ENCODE measurements at places on chromosomes 6 and 20. TPM values are rescaled to one million over a fixed set of nuclear protein-coding genes. Genes with fewer than 3 reads are reported as not detected.

DNA sequence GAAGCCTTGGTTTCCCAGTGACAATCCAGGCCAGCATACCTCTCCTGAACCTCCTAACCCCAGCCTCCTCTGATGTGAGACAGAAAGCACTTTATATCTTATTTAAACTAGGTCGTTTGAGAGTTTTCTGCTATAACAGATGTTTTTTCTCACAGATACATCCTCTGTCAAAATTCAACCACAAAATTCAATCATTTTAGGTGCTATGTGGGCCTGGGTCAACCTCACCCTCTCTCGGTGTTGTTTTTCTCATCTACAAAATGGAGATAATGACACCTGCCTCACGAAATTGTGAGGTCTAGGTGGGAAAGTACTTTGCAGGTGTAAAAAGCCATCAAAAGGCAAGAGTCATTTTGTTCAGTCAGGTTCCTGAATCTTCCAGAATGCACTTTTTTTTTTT is 46.2 kb upstream of the NFATC2 start:
- no peaks in the 10 kb centered on the region for H3K27me3 ChIP-seq
- no peak for DNase-seq
- no peaks in the 10 kb centered on the region for H3K4me1 ChIP-seq
- no peak overlapping the region for H3K4me3 ChIP-seq

DNA sequence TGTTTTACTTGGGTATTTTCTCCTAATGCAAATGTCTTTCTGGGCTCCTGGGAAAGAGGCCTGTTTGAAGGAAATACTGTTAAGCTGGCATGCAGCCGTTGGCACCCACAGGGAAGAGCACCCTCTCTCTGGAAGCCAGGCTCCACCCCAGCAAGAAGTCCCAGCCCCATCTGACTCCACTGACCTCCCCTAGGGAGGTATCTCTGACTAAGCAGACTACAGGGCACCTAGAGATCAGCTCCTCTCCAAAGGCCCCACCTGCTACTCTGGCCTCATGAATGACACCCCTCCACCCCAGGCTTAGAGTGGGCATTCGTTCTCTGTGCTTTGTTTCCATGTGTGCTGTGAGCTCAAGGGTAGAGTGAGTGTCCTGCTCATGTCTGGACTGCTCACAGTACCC is 6.4 kb upstream of the MDGA1 start:
- no peaks in the 10 kb centered on the region for H3K4me1 ChIP-seq
- H3K27me3 ChIP-seq, result no peaks in the 10 kb centered on the region
- no peak for DNase-seq
- no peak overlapping the region for H3K27ac ChIP-seq
- no peaks in the 10 kb centered on the region for H3K36me3 ChIP-seq

DNA sequence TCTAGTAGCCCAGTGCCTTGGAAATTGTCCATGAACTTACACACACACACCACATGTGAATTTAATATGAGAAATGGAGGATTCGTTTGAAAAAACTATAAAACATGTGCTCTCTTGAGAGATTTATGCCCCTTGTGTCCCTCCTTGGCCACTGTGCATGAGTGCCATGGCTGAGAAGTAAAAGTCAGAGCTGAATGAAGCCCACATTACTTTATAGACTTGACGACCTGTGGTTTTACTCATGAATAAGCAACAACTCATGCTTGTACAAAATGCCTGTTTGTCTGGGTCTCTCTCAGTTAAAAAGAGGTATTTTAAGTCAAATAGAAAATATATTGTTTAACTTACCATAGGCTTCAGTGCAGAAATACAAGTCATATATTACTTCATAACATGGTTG is 102.7 kb downstream of the KCNQ5 start:
- no peaks in the 10 kb centered on the region for H3K4me1 ChIP-seq
- no peaks in the 10 kb centered on the region for H3K36me3 ChIP-seq
- H3K4me3 ChIP-seq, result no peak overlapping the region
- H3K27ac ChIP-seq, result no peak overlapping the region
- H3K27me3 ChIP-seq, result no peaks in the 10 kb centered on the region
- DNase-seq, result no peak

GRCh38 chr6:44699851-44700250 is 312.3 kb downstream of the CDC5L start:
- H3K27me3 ChIP-seq, result no peaks in the 10 kb centered on the region
- DNase-seq, result no peak
- H3K27ac ChIP-seq, result no peak overlapping the region
- no peak overlapping the region for H3K4me3 ChIP-seq

GRCh38 chr20:44542890-44543289 is 21.0 kb upstream of the SERINC3 start:
- H3K36me3 ChIP-seq, result no peaks in the 10 kb centered on the region
- no peaks in the 10 kb centered on the region for H3K27me3 ChIP-seq
- H3K27ac ChIP-seq, result peak overlapping the region; percentile 10

GRCh38 chr20:47484303-47484702 is 17.4 kb upstream of the NCOA3 start:
- DNase-seq, result no peak
- no peaks in the 10 kb centered on the region for H3K27me3 ChIP-seq
- H3K36me3 ChIP-seq, result no peaks in the 10 kb centered on the region
- H3K27ac ChIP-seq, result no peak overlapping the region
- H3K4me3 ChIP-seq, result no peak overlapping the region

DNA sequence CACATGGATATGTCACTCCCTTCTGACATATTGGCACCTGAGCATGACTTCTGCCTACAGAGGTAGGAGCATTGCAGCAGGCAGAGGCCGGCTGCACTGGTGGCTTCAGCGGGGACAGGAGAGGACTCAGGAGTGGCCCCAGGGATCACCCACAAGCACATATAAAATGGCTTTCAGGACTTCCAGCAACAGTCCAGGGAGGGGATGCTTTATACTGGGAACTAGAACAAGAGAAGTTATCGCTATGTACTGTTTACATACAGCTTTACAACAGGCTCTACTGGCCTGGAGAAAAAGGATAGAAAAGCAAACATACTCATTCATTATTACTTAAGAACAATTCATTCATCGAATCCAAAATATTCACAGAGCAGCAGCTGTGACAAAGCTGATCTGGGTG is 337.8 kb downstream of the THBS2 start:
- no peaks in the 10 kb centered on the region for H3K36me3 ChIP-seq
- H3K4me1 ChIP-seq, result no peaks in the 10 kb centered on the region
- H3K4me3 ChIP-seq, result no peak overlapping the region
- no peak for DNase-seq
- H3K27ac ChIP-seq, result no peak overlapping the region
- no peaks in the 10 kb centered on the region for H3K27me3 ChIP-seq

DNA sequence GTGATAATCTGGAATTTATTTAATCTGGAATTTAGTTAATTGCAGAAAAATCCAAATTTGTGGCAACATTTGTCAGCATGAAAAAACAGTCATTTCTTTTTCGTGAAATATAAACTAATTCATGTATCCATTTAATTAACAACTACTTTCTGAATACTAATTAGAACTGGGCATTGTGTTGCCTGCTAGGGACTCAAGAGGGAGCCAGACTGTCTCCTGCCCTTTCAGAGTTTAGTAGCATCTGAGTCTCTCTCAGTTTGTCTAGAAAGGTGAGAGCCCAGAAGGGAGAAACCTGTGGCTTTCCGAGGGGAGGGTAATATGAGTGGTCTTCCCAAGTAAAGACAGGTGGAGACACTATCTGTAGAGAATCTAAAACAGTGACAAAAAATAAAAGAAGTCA is 210.9 kb upstream of the HDDC2 start:
- no peak overlapping the region for H3K4me3 ChIP-seq
- no peaks in the 10 kb centered on the region for H3K4me1 ChIP-seq
- H3K27ac ChIP-seq, result no peak overlapping the region
- no peaks in the 10 kb centered on the region for H3K27me3 ChIP-seq
- H3K36me3 ChIP-seq, result no peaks in the 10 kb centered on the region

- H3K27ac ChIP-seq, result no peak overlapping the region
- H3K4me3 ChIP-seq, result no peak overlapping the region
- no peak for DNase-seq
- peaks cover 4% of the 10 kb centered on the region for H3K4me1 ChIP-seq
- H3K27me3 ChIP-seq, result peaks cover 100% of the 10 kb centered on the region
Measured at GRCh38 chr20:62554214-62554897, 78.6 kb upstream of the GATA5 start.

- no peaks in the 10 kb centered on the region for H3K4me1 ChIP-seq
- H3K4me3 ChIP-seq, result no peak overlapping the region
- no peaks in the 10 kb centered on the region for H3K27me3 ChIP-seq
- H3K36me3 ChIP-seq, result no peaks in the 10 kb centered on the region
Measured at GRCh38 chr6:44671333-44671732, 283.8 kb downstream of the CDC5L start.

DNA sequence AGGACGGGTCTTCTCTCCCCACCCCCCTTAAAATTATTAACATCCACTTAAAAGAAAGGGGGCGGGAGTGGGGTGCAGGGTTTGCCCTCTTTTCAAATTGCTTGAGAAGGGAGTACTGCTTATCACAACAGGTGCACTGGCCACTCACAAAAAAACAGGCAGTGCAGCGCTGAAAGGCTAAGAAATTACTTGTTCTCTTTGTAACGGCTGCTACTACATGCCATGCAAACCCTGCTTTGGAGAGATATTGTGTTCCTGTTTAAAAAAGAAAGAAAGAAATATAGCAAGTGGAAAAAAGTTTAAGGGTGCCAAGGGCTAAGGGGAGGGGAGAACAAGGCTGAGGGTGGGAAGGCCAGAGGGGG is 312.7 kb upstream of the JARID2 start:
- no peaks in the 10 kb centered on the region for H3K4me1 ChIP-seq
- H3K4me3 ChIP-seq, result no peak overlapping the region
- no peaks in the 10 kb centered on the region for H3K36me3 ChIP-seq

GRCh38 chr6:107488875-107489635 is 862 bp upstream of the SOBP start:
- H3K4me3 ChIP-seq, result peak overlapping the region; percentile 78
- no peaks in the 10 kb centered on the region for H3K36me3 ChIP-seq
- peak overlapping the region; percentile 70 for H3K27ac ChIP-seq

- H3K27ac ChIP-seq, result peak within 1 kb of the TSS; percentile 98
- peak within 1 kb of the TSS; percentile 94 for H3K4me3 ChIP-seq
- DNase-seq, result peak; percentile 68
- no peaks in the 10 kb centered on the region for H3K36me3 ChIP-seq
Measured at GRCh38 chr6:145735356-145736165, at the start of gene EPM2A. Gene EPM2A (minus strand): TSS chr6:145735520. CDS start chr6:145735498, 22 bp downstream.

GRCh38 chr6:111013144-111013915 is 31.5 kb downstream of the RPF2 start:
- no peaks in the 10 kb centered on the region for H3K27me3 ChIP-seq
- H3K36me3 ChIP-seq, result no peaks in the 10 kb centered on the region
- H3K27ac ChIP-seq, result no peak overlapping the region

DNA sequence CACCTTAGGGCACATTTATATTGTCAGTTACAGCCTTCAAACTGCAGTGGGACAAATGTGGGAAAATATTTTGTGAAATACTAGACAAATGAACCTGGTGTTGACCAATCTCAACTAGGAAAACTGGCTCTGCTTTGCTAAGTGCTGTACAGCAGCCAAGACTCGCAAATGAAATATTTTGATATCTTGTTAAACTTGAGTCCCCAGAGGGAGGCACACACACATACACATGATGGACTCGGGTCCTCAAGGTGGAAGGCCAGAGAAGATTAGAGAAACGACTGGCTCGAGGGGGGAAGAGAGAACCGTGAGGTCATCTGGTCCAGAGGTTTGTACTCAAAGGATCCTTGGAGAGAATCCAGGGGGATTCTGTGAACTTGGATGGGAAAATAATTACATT is 67.3 kb upstream of the JAG1 start:
- no peaks in the 10 kb centered on the region for H3K4me1 ChIP-seq
- H3K36me3 ChIP-seq, result no peaks in the 10 kb centered on the region
- no peaks in the 10 kb centered on the region for H3K27me3 ChIP-seq
- H3K4me3 ChIP-seq, result no peak overlapping the region
- H3K27ac ChIP-seq, result no peak overlapping the region

GRCh38 chr6:93749930-93750329 is 330.6 kb upstream of the EPHA7 start:
- DNase-seq, result no peak
- H3K4me3 ChIP-seq, result no peak overlapping the region
- H3K27me3 ChIP-seq, result no peaks in the 10 kb centered on the region

- no peak overlapping the region for H3K27ac ChIP-seq
- H3K36me3 ChIP-seq, result no peaks in the 10 kb centered on the region
- no peak for DNase-seq
- H3K4me1 ChIP-seq, result no peaks in the 10 kb centered on the region
- no peak overlapping the region for H3K4me3 ChIP-seq
- H3K27me3 ChIP-seq, result no peaks in the 10 kb centered on the region
Measured at GRCh38 chr6:158729906-158730540, 80.2 kb downstream of the SYTL3 start.

GRCh38 chr6:119497988-119498727 is 148.6 kb upstream of the MAN1A1 start:
- H3K4me1 ChIP-seq, result no peaks in the 10 kb centered on the region
- no peak overlapping the region for H3K4me3 ChIP-seq
- no peak overlapping the region for H3K27ac ChIP-seq
- no peak for DNase-seq
- H3K36me3 ChIP-seq, result no peaks in the 10 kb centered on the region

GRCh38 chr6:21228876-21229460 is 364.6 kb upstream of the SOX4 start:
- H3K4me1 ChIP-seq, result no peaks in the 10 kb centered on the region
- H3K27ac ChIP-seq, result no peak overlapping the region

DNA sequence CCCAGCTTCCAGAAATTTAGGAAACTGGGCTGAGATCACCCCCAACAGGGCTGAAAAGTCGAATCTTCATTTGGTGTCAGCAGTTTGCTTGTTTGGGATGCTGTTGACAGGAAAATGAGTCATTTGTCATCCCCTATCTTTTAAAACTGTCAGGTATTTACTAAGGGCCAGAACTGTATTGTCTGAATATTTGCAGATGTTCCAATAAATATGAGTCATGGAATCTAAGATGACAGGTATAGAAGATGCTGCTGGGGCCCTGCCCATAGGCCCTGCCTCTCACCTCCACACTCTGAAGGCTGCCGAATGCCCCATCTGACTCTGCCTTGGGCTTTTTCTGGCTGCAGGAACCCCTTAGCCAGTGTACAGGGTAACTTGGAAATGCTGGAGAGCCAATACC is 3.9 kb downstream of the ETV7 start:
- H3K27ac ChIP-seq, result no peak overlapping the region
- H3K4me1 ChIP-seq, result no peaks in the 10 kb centered on the region
- H3K27me3 ChIP-seq, result no peaks in the 10 kb centered on the region
- no peaks in the 10 kb centered on the region for H3K36me3 ChIP-seq

Gene TSPYL4
- total RNA-seq, result 19.0 TPM

Gene PAK5
- total RNA-seq, result 1.3 TPM

Gene JPH2
- total RNA-seq, result 16.4 TPM

Gene TTBK1
- under 0.01 TPM for total RNA-seq

Gene CNBD2
- total RNA-seq, result 2.2 TPM

Gene SLC25A27
- 81.7 TPM for total RNA-seq

Gene EIF6
- 81.9 TPM for total RNA-seq

Gene NT5DC1
- total RNA-seq, result 13.3 TPM

Gene CALHM5
- 1.6 TPM for total RNA-seq

Gene SLC39A7
- 74.1 TPM for total RNA-seq

Gene LRRC73
- total RNA-seq, result 0.29 TPM

Gene RIPOR3
- total RNA-seq, result 26.9 TPM

Gene SLC17A5
- total RNA-seq, result 35.0 TPM

Gene TSHZ2
- total RNA-seq, result 31.7 TPM

Data from breast epithelium (tissue), 4 donors.